Upper lobe of left lung (tissue), 6 donors: ENCODE measurements at places on chromosomes 2 and 18. TPM values are rescaled to one million over a fixed set of nuclear protein-coding genes. Genes with fewer than 3 reads are reported as not detected.

NAT8 gene
- total RNA-seq: not detected

OSR1 gene
- 4.1 TPM for total RNA-seq

PROM2 gene
- total RNA-seq: 3.3 TPM

ZSWIM2 gene
- total RNA-seq: not detected

GRCh38 chr18:47345291-47345690 lies 93.8 kb upstream of the SKOR2 start:
- no peak for DNase-seq

- DNase-seq: no peak
These were observed 292.9 kb downstream of the XIRP2 start for GRCh38 chr2:167181134-167181533.

DNA sequence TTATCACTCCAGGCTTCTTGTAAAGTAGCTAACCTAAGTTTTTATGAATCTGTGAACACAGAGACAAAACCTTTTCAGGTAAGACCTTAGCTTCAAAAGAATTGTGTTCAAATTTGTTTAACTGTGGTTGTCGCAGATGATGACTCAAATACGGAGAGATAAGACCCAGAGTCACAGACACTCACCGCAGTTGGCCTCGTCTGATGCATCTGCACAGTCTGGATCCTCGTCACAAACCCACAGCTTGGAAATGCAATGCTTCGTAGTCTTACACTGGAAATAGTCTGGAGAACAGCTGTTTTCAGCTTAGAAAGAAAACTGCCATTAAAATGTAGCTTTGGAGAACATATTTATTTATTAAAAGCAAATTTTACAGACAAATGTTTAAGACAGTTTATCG lies 1662.1 kb upstream of the NXPH2 start:
- DNase-seq: no peak

- no peak for DNase-seq
These were observed 63.5 kb upstream of the CTLA4 start for GRCh38 chr2:203804070-203804469.

- no peak for DNase-seq
These were observed 38.2 kb downstream of the SESTD1 start for GRCh38 chr2:179226203-179226960.
